ENCODE measurements at places on chromosomes 4 and X.

- peak; percentile 47 for DNase-seq
Observed at GRCh38 chr4:158209825-158210807, at the start of gene TMEM144. TSS of gene TMEM144 (plus strand) at chr4:158210486. CDS start at chr4:158212668, 2,182 bp downstream.

- no peak for DNase-seq
Observed at GRCh38 chrX:18871970-18872369, 111.9 kb downstream of the PHKA2 start.

GRCh38 chrX:40086569-40087335, 11.0 kb downstream of the BCOR start:
- DNase-seq: no peak

GRCh38 chr4:145234091-145234706, 53.8 kb upstream of the OTUD4 start:
- peak; percentile 59 for DNase-seq

DNA sequence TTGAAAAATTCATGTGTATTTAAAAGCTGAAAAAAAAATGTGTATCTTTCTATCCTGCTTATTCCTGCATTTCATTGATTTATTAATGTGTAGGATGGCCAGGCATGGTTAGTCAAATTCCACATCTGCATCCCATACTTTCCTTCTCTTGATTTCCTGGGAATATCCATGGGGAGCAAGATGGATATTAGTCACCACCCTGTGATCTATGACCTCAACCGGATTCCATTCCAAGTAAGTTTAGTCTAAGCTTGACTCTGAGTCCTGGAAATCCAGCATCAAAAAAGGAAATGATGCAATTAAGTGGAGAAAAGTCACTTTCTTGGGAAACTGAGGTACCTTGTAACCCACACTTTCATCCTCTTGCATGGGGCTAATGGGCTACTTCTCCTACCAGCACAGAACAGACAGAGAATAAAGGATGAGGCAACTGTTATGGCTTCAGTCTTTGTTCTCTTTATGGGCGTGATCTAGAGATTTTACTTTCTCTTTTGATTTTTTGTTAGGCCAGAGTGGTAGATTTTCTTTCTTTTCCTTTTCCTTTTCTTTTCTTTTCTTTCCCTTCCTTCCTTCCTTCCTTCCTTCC, 17.1 kb upstream of the BEX4 start:
- DNase-seq: no peak

GRCh38 chr4:3107691-3108121, 33.2 kb downstream of the HTT start:
- no peak for DNase-seq

GRCh38 chrX:134695999-134696398, 37.7 kb upstream of the PLAC1 start:
- DNase-seq: no peak

- no peak for DNase-seq
Observed at GRCh38 chr4:147034372-147034771, 88.7 kb upstream of the TTC29 start.

- DNase-seq: no peak
Observed at GRCh38 chr4:56316011-56316650, 71.2 kb downstream of the AASDH start.

GRCh38 chr4:154433543-154433942, 58.1 kb downstream of the DCHS2 start:
- DNase-seq: no peak

GRCh38 chr4:141215030-141215429, 5.7 kb upstream of the ZNF330 start:
- no peak for DNase-seq

DNA sequence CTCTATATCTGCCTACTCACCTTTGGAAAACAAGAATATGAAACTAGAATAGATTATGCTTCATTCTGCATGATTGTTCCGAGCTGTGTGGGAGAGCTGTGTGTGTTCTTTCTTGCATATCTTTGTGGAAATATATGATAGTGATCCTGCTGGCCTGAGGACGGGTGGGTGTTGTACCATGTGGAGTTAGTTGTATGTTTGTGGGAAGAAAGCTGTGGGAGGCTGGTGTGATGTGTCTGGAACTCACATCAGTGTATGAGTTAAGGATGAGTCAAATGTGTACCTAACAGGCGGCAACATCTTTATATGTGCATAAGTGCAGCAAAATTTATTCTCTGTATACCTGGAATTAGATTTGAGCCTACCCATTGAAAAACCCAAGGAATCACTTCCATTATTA, 208.1 kb upstream of the ADGRL3 start:
- no peak for DNase-seq

DNA sequence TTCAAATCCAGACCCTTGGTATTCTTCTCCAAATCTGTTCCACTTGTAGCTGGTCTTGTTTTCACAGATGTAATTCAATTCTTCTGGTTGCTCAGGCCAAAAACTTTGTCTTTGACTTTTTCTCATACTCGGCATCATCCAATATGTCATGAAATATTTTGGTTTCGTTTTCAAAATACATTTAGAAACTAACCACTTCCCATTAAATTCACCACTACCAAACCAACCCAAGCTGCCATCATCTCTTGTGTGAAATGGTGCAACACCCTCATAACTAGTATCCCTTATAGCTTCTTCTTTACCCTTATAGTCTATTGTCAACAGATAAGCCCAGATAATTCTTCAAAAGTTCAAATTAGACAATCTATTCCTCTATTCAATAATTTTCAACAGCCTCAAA, 192.1 kb downstream of the PRR32 start:
- no peak for DNase-seq

GRCh38 chrX:54909941-54910340, 10.7 kb upstream of the TRO start:
- DNase-seq: no peak

DNA sequence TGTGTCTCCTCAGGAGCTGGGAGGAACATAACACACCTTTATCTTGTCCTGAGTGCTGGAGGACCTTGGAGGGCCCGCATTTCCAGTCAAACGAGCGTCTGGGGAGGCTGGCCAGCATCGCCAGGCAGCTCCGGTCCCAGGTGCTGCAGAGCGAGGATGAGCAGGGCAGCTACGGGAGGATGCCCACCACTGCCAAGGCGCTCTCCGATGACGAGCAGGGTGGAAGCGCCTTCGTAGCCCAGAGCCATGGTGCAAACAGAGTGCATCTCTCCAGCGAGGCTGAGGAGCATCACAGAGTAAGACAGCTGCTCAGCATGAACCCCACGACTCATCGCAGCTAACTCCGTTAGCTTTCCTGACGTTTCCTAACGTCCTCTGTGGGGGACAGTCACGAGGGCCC, 430 bp downstream of the TRIML1 start:
- DNase-seq: no peak

- no peak for DNase-seq
Observed at GRCh38 chr4:6674500-6675149, 19.1 kb upstream of the S100P start.

GRCh38 chr4:177033632-177034031, 240.9 kb upstream of the VEGFC start:
- DNase-seq: no peak

GRCh38 chr4:159498446-159499115, 395.7 kb downstream of the RAPGEF2 start:
- DNase-seq: no peak

DNA sequence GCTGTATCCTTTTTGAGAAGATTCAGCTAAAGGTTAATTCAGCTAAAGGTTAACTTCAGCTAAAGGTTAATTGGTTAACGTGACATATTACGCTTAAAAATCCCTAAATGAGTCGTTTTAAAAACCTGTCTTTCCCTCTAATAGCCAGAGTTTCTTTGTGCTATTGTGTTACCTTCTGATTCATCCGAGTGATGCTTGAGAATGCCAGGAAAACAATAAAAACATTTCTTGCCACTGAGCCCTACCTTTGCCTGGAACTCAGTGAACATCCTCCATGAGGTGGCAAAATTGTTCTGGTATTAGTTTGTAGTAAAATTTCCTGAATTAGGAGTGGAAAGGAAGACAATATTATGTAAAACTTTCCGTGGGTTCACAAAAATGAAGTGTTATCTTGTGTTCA, 13.7 kb upstream of the TMPRSS11E start:
- DNase-seq: no peak

DNA sequence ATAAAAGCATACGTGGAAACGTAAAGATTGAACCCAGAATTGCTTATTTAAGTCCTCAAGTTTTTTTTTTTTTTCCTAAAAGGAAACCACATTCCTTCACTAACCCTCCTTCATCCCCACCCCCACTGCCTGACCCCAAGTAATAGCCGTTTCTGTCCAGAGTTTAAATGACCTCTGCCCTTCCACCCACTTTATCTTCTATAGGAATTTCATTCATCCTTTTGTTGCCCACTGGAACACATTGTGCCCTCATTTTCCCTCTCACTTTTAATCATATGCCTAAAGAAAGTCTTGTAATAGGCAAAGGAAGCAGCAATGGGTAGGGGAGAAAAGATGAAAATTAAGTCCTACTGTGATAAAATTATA, 62.7 kb downstream of the SH3RF1 start:
- DNase-seq: no peak

GRCh38 chr4:89285745-89286144, 21.9 kb downstream of the GPRIN3 start:
- no peak for DNase-seq

DNA sequence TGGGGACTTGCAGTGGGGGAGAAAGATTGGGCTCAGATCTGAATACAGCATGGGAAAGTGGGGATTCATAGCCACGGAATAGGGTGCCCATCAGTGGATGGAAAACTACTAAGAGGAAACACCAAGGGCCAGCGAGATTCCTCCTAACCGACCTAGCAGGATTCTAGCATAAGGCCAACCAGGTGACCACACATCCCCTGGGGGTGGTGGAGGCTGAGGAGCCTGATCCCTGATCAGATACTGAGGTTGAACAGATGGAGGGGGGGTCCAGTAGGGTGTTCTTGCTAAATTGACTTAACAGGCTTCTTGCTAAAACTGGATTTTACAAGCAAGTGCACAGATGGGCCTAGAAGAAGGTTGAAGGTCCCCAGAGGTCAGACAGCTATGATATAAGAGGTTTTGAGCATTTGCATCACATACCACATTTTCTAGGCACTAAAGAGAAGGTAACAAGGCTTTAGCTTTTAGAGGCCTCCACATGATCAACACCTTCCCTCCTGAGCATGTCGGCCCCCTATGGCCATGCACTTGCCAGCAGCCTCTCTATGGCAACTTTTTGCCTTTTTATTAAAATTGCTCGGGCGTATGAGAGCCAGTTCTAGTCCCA, 69.1 kb upstream of the PUDP start:
- no peak for DNase-seq

GRCh38 chr4:177532358-177532757, 90.1 kb upstream of the AGA start:
- DNase-seq: no peak

GRCh38 chr4:105605493-105605892, 53.1 kb downstream of the ARHGEF38 start:
- DNase-seq: no peak

DNA sequence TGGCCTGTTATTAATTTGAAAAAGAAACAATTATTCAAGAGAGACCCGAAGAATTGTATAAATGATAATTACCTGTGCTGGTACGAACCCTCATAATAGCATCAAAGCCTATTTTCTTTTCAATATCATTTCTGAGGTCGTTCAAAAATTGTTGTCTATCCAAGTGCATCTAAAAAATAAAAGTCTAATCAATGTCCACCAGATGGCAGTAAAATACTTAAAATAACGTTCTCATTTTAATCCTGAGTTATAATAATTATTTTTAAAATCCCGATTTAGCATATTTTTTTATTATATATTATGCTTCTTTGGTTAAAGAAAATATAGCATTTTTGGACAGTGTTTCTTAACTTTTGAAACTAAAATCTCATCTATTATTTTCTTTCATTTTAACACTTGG, 55.7 kb downstream of the METTL14 start:
- no peak for DNase-seq

DNA sequence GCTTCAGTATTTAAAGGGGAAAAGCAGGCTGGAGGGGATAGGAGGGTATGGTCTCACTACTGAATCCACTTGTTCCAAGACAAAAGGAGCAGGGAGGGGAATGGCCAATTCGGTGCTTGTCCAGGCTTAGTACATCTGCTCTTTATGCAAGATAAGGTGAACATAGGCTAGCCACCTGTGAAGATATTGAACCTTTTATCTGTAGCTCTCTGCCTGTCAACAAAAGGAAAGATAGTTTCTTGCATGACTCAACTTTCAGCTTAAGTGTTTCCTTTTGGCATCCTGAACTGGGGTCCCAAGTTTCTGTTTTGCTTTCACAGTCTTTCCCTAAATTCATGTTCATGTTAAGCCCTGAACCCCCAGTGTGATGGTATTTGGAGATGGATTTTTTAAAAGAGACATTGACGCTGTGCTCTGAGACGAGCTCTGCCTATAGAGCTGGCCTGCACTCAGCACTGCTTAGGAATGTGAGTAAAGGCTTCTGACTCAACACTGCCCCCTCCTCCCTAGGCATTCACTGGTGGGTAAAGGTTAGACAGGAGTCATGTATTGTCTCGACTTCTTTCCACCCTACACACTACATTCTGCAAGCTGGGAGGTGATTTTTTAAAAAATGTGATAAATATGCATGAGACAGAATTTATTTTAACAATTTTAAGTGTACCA, 28.2 kb downstream of the FAM149A start:
- peak; percentile 44 for DNase-seq

- no peak for DNase-seq
Observed at GRCh38 chrX:826448-826847, 195.9 kb downstream of the SHOX start.

DNA sequence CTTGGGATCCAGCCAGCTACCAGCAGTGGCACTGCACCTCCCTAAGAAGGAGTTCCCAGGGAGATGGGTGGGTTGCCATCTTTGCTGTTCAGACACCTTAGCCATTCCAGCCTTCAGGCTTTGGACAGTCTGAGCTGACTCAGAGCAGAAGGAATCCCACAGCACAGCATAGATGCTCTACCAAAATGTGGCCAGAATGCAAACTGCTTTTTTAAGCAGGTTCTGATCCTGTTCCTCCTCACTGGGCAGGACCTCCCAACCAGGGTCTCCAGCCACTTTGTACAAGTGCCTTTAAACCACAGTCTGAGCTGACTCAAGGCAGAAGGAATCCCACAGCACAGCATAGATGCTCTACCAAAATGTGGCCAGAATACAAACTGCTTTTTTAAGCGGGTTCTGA, 209.0 kb downstream of the NPNT start:
- no peak for DNase-seq

- DNase-seq: no peak
Observed at GRCh38 chr4:78517050-78517652, 34.4 kb upstream of the ANXA3 start.

GRCh38 chr4:152780267-152780778, 569 bp downstream of the ARFIP1 start:
- DNase-seq: no peak

GRCh38 chr4:120948382-120948781, 25.9 kb upstream of the PRDM5 start:
- no peak for DNase-seq

Measured in NT2/D1 (cell line).